ENCODE measurements at places on chromosomes 13 and 19.

GRCh38 chr19:16564842-16565241, 7.4 kb downstream of the SLC35E1 start:
- no peaks in the 10 kb centered on the region for H3K4me1 ChIP-seq
- DNase-seq: no peak
- H3K27ac ChIP-seq: no peak overlapping the region
- H3K36me3 ChIP-seq: no peaks in the 10 kb centered on the region
- no peak overlapping the region for H3K4me3 ChIP-seq

DNA sequence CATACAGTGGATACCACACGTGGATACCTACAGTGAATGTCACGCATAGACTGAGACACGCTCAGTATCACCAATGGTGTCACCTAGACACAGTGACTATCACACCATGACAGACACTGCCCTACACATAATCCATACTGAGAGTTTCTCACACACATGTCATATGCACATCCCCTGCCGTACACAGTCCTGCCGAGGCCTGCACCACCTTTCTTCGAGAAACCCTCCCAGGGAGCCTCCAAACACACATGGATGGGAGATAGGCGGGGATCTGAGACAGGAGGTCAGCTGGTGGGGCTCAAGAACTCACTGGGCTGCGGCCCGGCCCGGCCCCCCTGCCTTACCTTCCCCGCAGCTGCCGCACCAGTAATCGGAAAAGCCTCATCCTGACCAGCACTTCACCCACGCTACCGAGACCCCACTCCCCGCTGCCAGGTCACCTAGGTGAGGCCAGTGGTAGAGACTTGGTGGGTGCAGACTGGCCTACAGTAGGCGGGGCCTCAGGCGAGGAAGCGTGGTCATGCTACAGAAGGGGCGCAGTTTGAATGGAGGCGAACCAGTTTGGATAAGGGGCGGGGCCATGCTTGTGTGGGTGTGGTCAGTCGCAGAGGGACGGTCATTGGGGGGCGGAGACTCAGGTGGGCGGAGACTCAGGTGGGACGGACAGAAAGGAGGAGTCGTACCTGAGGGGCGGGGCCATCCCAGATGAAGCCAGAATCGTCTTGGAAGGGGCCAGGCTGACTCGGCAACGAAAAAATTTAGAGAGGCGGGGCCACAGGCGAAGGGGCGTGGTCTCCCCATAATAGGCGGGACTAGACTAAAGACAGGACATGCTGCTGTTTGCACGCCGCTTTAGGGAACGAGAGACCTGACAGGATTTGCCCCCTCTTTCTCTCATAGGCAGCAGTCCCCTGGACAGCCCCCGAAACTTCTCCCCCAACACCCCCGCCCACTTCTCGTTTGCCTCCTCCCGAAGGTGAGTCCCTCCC, 2.1 kb downstream of the MAST1 start:
- H3K4me3 ChIP-seq: no peak overlapping the region
- peaks cover 8% of the 10 kb centered on the region for H3K27me3 ChIP-seq
- H3K27ac ChIP-seq: no peak overlapping the region
- no peaks in the 10 kb centered on the region for H3K36me3 ChIP-seq
- no peak for DNase-seq

GRCh38 chr13:94239135-94239534, 240.3 kb downstream of the DCT start:
- H3K4me3 ChIP-seq: no peak overlapping the region
- no peaks in the 10 kb centered on the region for H3K27me3 ChIP-seq

DNA sequence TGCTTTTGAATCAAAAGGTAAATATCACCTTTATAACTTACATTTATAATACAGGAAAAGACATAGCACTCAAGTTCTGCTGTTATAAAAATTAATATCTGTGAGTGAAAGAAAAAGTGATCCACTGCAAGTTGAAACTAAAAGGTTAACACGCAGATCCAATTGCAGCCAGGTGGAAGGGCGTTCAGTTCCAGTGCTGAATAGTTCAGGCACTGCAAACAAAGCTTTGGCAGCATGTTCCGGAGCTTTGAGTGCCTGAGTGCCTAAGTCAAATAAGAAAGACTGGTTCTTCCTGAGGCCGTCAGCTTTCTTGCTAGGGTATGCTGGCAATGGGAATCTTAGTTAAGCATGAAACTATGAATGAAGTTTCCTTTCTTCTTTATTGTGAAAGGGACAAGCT, 200.3 kb downstream of the LMO7 start:
- no peak overlapping the region for H3K27ac ChIP-seq
- no peak overlapping the region for H3K4me3 ChIP-seq
- no peaks in the 10 kb centered on the region for H3K4me1 ChIP-seq
- DNase-seq: no peak

DNA sequence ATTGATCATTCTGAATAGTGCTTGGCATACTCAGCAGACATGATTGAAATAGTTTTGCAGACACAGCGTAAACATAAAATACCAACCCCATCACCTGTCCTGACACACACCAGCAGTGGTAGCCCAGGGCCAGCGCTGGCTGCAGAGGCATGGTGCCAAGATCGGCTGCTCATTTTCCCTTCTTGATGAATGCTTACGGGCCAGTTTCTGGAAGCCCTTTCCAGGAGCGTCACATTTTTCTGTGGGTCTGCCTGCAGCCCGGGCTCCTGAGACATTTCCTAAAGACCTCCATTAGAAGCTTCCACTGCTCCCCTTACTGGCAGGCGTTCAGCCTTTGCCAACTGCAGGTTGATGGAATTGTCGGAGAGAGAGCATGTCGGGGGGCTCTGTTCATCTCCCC, 48.6 kb downstream of the CHST8 start:
- H3K4me3 ChIP-seq: no peak overlapping the region
- no peaks in the 10 kb centered on the region for H3K36me3 ChIP-seq
- no peaks in the 10 kb centered on the region for H3K27me3 ChIP-seq
- no peak overlapping the region for H3K27ac ChIP-seq
- DNase-seq: no peak

GRCh38 chr13:100491164-100491842, 97.3 kb downstream of the GGACT start:
- no peaks in the 10 kb centered on the region for H3K27me3 ChIP-seq
- H3K27ac ChIP-seq: no peak overlapping the region
- H3K36me3 ChIP-seq: no peaks in the 10 kb centered on the region
- no peak overlapping the region for H3K4me3 ChIP-seq
- peak; percentile 74 for DNase-seq
- H3K4me1 ChIP-seq: peaks cover 3% of the 10 kb centered on the region

DNA sequence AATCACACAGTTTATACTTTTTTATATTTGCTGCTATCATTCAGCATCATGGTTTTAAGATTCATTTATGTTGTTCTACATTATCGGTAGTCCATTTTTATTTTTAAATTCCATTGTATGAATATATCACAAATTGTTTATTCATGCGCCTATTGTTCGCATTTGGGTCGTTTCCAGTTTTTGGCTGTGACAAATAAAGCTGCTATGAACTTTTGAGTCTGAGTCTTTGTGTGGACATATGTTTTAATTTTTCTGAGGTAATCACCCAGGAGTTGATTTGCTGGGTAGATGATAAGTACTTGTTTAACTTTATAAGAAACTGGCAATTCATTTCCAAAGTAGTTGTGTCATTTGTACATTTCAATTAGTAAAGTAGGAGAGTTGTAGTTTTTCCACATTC, 74.2 kb upstream of the CSNK1A1L start:
- no peak overlapping the region for H3K4me3 ChIP-seq
- no peaks in the 10 kb centered on the region for H3K4me1 ChIP-seq
- no peaks in the 10 kb centered on the region for H3K36me3 ChIP-seq

- DNase-seq: no peak
- no peaks in the 10 kb centered on the region for H3K4me1 ChIP-seq
- H3K36me3 ChIP-seq: no peaks in the 10 kb centered on the region
- H3K27me3 ChIP-seq: no peaks in the 10 kb centered on the region
- no peak overlapping the region for H3K27ac ChIP-seq
- H3K4me3 ChIP-seq: no peak overlapping the region
These were observed 142.5 kb downstream of the ITGBL1 start for GRCh38 chr13:101594936-101595335.

DNA sequence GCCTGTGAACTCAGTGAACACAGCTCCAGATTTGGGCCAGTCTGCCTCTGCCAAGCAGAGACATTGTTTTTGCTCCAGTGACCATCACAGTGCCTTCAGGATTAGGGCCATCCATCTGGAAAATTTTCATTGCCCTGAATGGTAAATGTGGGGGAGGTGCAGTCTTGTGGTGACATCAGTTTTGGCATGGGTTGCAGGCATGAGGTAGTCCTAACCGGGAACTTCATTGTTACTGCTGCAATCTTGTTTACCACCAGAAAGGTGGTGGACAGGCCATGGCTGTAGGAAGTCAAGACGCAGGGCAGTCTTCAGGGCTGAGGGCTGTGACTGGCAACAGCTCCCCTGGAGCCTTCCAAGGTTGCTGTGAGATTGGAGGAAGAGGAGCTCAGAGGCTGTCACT, 55.2 kb downstream of the SPATA13 start:
- no peaks in the 10 kb centered on the region for H3K36me3 ChIP-seq
- peak; percentile 46 for DNase-seq
- H3K4me3 ChIP-seq: no peak overlapping the region

GRCh38 chr19:3041761-3042620, 12.9 kb upstream of the TLE2 start:
- no peaks in the 10 kb centered on the region for H3K27me3 ChIP-seq
- DNase-seq: peak; percentile 77
- H3K27ac ChIP-seq: peak overlapping the region; percentile 44
- peaks cover 3% of the 10 kb centered on the region for H3K4me1 ChIP-seq

DNA sequence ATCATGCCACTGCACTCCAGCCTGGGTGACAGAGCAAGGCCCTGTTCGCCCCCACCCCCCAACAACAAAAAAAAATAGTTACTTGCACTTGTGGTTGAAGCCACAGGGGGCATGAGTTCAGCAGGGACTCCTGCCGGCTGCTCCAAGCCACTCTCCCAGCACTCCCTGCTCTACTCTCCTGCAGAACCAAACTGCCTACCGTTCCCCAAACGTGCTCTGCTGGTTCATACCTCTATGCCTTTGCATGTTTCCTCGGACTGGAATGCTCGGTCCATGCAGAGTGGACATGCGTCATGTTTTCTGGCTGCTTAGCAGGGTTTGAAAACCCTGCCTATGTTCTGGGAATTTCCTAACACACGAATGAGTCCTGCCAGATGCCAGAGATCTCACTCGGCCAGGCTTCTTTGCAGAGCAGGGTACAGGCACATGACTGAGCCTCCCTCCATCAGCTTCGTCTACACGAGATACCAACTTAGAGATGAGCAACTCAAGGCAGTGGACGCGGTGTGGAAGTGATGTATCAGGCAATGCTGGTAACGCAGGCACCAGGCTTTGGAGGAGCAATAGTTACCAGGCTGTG, 8.5 kb upstream of the SLC25A15 start:
- H3K4me1 ChIP-seq: no peaks in the 10 kb centered on the region
- no peaks in the 10 kb centered on the region for H3K27me3 ChIP-seq
- H3K4me3 ChIP-seq: no peak overlapping the region
- DNase-seq: no peak

GRCh38 chr19:42024622-42025111, 30.6 kb upstream of the ATP1A3 start:
- DNase-seq: no peak
- no peak overlapping the region for H3K27ac ChIP-seq
- H3K36me3 ChIP-seq: no peaks in the 10 kb centered on the region
- H3K27me3 ChIP-seq: no peaks in the 10 kb centered on the region
- H3K4me3 ChIP-seq: no peak overlapping the region

DNA sequence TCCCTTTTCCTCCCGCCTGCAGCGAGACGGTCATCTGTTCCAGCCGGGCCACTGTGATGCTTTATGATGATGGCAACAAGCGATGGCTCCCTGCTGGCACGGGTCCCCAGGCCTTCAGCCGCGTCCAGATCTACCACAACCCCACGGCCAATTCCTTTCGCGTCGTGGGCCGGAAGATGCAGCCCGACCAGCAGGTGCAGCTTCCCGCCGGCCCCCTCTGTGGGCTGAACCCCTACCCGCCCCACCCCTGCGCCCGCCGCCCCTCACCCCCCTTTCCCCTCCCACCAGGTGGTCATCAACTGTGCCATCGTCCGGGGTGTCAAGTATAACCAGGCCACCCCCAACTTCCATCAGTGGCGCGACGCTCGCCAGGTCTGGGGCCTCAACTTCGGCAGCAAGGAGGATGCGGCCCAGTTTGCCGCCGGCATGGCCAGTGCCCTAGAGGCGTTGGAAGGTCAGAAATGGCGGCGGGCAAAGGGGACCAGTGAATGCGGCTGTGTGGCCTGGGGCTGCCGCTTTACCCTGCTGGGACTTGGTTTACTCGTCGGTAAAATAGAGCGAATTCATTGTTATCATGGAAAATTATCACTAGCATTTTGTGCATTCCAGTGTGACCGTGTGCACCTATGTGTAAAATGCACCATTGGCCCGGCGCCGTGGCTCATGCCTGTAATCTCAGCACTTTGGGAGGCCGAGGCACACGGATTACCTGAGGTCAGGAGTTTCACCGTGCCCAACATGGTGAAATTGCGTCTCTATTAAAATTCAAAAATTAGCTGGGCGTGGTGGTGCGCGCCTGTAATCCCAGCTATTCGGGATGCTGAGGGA, 10.6 kb downstream of the VASP start:
- no peak overlapping the region for H3K27ac ChIP-seq
- H3K4me3 ChIP-seq: no peak overlapping the region
- H3K4me1 ChIP-seq: peaks cover 3% of the 10 kb centered on the region
- no peaks in the 10 kb centered on the region for H3K36me3 ChIP-seq

- H3K36me3 ChIP-seq: no peaks in the 10 kb centered on the region
- peaks cover 9% of the 10 kb centered on the region for H3K4me1 ChIP-seq
- H3K27me3 ChIP-seq: no peaks in the 10 kb centered on the region
- H3K27ac ChIP-seq: no peak overlapping the region
These were observed 3.0 kb downstream of the ZMYM2 start for GRCh38 chr13:19961489-19961888.

DNA sequence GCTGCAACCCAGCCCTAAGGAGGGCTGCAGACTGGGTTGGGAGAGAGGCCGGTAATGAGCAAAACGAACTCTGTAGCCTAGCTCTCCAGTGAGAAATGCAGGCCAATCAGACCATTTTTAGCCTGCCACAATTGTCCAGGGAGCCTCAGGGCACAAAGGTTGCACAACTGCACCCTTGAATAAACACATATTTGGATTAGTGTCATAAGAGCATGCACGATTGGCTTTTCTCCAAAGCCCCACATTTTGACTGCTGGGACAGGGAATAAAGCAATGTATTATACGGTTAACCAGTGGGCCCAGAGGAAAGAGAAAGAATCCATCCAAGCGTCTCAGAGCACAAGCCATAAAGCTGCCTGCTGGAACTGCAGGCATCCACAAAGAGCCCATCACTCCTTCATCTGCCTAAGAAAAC, 729.4 kb upstream of the SGCG start:
- H3K4me3 ChIP-seq: no peak overlapping the region
- DNase-seq: no peak
- H3K36me3 ChIP-seq: no peaks in the 10 kb centered on the region
